ENCODE measurements at places on chromosomes 3 and 15.

- DNase-seq = no peak
Measured at GRCh38 chr3:133859381-133860234, 36.1 kb downstream of the RAB6B start.

DNA sequence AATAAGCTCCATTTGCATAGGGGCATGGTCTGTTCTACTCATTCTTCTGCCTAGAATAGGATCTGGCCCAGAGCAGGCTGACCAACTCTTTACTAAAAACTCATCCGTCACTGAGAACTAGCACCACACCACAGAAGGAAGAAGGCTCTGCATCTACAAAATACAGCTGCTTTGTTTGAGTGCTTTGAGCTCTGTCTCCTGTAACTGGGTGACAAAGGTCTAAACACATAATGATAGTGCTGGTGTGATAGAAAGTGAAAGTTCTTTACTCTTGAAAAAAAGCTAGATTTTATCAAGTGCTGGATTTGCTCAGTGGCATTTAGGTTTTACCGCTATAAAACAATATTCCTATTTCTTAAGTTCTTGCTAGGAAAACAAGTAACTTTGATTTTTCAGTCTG, 140.7 kb downstream of the FHIT start:
- no peak for DNase-seq

DNA sequence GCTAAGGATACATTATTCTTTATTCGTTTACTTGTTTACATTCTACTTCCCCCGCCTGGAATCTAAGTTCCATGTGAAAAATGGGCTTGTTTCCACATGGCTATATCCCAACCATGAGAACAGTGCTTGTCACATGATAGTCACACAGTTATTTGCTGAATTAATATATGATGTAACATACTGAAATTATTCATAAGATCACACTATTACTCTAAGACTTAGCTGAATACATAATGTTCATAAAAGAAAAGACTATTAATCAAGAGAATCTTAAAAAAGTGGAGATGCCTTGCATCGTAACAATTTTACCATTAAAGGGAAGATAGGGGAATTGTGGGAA, 6.5 kb downstream of the PBRM1 start:
- no peak for DNase-seq

GRCh38 chr3:43670635-43671522, 19.9 kb upstream of the ABHD5 start:
- no peak for DNase-seq

DNA sequence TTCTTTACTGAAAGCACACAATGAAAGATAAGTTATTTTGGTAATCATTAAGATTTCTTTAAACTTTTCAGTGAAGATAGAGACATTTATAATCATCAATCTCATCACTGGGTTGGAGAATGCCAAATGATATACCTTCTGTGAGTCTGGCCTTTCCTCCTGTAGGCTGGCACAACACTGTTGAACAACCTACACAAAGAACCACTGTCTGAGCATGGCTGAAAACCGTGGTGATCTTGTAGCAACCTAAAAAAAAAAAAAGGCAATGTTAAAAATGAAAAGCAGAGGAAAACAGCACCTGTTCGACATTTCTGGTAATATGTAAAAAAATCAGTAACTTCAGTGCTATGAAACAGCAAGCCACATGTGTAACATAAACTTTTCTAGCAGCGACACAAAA, 1.8 kb downstream of the RPS27L start:
- no peak for DNase-seq

GRCh38 chr3:88195951-88196434, 46.2 kb downstream of the C3orf38 start:
- DNase-seq = no peak

DNA sequence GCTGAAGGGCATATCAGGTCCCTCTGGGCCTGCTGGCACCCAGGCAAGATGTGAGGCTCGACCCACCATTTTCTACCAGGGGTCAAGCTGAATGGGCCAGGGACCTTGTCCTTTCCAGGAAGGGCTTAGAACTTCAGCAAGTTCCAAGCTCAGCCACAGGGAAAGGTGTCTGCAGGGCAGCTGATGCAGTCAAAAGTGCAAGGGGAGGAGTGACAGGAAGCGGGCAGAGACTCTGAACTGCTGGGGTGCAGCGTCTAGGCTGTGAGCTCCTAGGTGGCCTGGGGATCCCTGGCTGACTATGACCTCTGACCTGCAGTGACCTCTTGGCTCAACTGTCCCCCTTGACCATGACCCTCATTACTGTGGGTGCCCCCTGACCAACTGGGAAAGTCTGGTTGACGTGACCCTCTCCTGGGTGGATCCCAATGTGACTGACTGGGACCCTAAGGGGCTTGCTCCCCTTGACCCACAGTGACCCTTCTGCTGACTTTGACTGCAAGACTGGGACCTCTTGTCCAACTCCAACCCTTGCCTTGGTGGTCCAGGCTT, 14.4 kb upstream of the SEC13 start:
- no peak for DNase-seq

DNA sequence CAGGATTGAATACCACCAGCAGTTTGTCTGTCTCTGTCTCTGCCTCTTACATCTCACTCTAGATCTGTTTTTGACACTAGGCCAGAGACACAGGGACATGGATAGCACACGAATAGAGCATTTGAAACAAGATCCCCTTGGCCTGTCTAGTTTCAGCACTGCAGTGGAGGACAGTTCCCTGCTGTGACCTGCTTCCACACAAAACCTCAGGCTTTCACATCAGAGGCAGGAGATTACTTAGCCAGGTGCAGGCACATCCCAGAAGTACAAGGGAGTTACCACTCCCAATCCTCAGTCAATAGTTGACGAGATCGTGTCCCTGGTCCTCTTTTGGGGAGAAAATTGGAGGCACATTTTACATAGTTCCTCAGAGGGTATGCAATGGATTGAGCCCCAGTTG, 34.0 kb upstream of the CCK start:
- DNase-seq = no peak

- no peak for DNase-seq
Measured at GRCh38 chr15:53974813-53975212, 3.4 kb upstream of the UNC13C start.

GRCh38 chr3:169575381-169575780, 88.1 kb downstream of the MECOM start:
- DNase-seq = no peak

GRCh38 chr3:29064085-29064484, 216.8 kb upstream of the RBMS3 start:
- no peak for DNase-seq

- DNase-seq = no peak
Measured at GRCh38 chr15:88678755-88679154, 39.9 kb downstream of the ISG20 start.

DNA sequence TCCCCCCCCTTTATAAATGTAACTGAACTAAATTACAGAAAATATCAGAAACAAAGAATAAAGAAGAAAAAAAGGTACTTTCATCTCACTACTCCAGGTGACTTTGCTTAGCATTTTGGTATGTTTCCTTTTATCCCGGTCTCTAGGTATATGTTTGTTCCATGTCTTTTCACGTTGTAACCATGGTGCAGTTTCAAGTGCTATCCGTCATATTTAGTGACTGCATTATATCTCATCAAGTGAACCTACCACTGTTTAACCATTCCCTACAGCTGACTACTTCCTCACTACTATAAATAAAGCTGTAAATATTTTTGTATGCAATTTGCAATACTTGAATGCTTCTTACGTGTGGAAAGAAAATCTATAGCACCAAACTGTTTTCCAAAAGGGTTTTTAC, 2.2 kb downstream of the BTBD1 start:
- no peak for DNase-seq

DNA sequence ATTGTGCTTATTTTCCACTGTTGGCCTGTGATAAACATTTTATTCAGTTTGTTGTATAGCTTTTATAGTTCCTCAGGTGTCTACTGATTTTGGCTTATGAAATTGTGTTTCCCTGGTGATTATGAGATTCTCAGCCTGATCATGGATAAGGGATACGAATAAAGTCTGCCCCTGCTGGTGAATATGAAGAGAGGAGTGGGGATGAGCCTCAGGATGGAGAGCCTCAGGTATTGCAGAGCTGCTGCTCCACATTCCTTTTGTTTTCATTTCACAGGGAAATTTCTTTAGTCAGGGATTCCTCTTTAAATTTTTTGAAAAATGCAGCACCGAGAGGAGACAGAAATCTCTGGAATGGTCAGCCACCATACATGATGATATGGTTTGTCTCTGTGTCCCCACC, 14.7 kb upstream of the RAB6B start:
- DNase-seq = no peak

DNA sequence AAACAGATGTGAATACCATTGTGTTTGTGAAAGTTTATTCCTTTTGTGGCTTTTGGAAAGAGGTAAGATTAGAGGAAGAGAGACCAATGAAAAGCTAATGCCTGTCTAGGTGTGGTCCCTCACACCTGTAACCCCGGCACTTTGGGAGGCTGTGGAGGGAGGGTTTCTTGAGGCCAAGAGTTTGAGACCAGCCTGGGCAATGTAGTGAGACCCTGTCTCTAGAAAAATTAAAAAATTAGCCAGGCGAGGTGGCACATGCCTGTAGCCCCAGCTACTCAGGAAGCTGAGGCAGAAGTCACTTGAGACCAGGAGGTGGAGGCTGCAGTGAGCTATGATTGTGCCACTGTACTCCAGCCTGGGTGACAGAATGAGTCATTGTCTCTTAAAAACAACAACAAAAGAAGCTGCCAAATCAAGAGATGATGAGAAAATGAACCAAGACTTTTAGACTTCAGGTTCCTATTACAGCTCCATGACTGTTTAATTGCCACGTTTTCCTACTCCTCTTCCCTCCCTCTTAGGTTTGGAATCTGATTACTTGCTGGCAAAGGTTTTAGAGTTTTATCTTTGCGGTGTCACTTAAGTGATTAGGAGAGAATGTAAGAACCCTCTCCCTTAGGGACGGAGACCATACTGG, 68.7 kb downstream of the CGNL1 start:
- DNase-seq = no peak

- DNase-seq = no peak
Measured at GRCh38 chr3:151555523-151555922, 94.7 kb upstream of the IGSF10 start.

- no peak for DNase-seq
Measured at GRCh38 chr15:25416693-25417092, 22.1 kb downstream of the UBE3A start.

- no peak for DNase-seq
Measured at GRCh38 chr3:33360136-33360825, 79.9 kb downstream of the UBP1 start.

- DNase-seq = no peak
Measured at GRCh38 chr15:85642065-85642692, 152.5 kb downstream of the KLHL25 start.

GRCh38 chr3:56988458-56989168, 71.9 kb upstream of the SPATA12 start:
- DNase-seq = peak; percentile 91

- no peak for DNase-seq
Measured at GRCh38 chr3:2945121-2945520, 165.1 kb downstream of the IL5RA start.

- DNase-seq = no peak
Measured at GRCh38 chr3:124800511-124801258, 70.4 kb downstream of the UMPS start.

DNA sequence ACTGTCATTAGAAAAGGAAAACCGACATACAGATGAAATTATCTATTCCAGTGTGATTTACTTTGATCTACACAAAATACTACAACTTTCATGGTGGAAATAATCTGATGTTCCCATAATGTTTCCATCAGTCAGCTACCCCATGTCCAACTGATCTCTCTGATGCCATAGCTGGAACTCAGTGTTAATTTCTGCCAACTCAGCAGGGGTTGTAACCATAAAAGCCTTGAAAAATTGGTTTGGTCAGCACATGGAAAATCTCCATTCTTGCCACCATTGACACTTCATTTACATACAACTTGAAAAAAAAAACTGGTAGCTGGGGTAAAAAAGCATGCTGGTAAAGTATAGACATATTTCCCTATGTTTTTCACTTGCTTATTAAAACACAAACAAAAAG, 1463.7 kb downstream of the OTOL1 start:
- DNase-seq = no peak

GRCh38 chr3:107557743-107558142, 35.0 kb downstream of the BBX start:
- DNase-seq = no peak

DNA sequence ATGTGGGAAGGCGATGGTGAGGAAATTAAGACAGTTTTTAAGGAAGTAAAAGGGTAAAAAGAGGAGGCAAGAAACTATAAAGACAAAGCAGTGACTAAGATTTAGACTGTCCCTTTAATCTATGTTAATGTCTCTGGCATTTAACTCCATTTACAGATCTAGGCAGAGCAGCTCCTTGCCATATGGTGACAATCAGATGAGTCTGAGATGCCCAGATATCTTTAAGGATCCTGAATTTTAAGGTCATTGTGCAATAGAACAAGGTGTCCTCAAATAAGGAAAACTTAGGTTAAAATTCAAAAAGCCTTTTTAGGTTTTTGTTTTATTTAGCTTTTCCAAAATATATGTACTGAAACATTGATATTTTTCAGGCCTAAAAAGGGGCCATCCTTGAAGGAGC, 24.1 kb downstream of the RASGRP1 start:
- no peak for DNase-seq

DNA sequence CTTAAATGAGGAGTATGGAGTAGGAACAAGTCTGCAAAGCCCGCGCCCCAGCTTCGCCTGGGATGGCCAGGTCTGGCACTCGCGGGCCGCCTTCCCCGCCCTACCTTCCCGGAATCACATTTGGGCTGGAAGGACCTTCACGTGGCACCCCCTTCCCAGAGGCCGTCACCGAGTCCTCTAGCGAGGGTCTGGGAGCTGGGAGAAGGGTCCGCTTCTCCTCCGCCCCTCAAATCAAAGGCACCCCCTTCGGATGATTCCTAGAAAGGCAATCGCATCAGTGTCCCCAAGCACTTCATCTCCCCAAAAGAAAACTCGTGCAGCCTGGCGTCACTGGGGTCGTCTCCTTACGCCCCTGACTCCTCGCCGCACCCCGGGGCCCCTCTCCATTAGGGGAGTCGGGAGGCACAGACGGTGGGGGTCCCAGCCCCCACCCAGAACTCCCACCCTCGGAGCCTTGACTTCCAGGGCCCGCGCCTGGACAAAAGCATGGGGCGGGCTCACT, 380 bp downstream of the MYLK start:
- no peak for DNase-seq

- DNase-seq = no peak
Measured at GRCh38 chr15:83695901-83696425, 42.0 kb downstream of the ADAMTSL3 start.

DNA sequence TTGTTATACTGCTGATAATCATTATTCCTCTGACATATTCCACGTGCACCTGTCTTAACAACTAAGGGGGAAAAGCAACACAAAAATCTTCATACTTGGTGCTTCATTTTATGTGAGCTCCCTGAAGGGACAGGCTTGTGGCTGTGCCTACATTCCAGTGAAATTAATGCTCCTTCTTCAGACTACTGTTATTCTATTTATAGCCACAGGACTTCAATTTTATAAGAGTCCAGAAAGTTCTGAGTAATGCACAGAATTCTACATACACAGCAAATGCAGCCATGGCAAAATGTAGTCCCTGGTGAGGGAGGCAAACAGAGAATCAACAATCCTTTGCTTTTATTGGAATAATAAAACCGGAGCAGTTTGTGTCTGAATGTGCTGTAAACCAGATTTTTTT, 417.1 kb downstream of the RBMS3 start:
- DNase-seq = no peak

- DNase-seq = peak; percentile 86
Measured at GRCh38 chr3:38004415-38005075, 14.0 kb downstream of the VILL start.
